ENCODE measurements at places on chromosomes 6 and 20.

GRCh38 chr6:32785781-32786533 lies 22.6 kb upstream of the HLA-DQB2 start:
- peak; percentile 31 for DNase-seq

GRCh38 chr20:25533920-25534700 lies 51.2 kb downstream of the NINL start:
- no peak for DNase-seq

- no peak for DNase-seq
Measured at GRCh38 chr6:47679322-47679906, 19.0 kb upstream of the ADGRF4 start.

GRCh38 chr6:17907406-17908229 lies 79.8 kb downstream of the KIF13A start:
- DNase-seq = no peak

DNA sequence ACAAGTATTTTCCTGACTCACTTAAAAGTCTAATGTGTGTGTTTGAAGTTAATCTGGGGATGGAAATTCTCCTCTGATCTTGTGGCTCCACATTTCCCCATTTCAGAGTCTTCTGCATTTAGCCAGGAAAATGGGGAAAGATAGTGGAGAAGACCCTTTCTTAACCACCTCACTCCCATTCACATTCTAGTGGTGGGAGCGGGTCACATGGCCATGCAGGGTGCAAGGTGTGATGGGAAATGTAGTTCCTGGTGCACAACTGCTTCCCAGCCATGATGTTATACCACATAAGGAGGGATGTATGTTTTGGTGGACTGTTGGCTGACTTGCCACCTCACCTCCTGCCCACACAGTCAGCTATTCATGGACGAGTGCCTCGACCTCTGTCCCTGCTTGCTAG lies 61.8 kb downstream of the BANF2 start:
- peak; percentile 33 for DNase-seq

GRCh38 chr20:20959031-20959755 lies 147.0 kb downstream of the LINC00237 start:
- DNase-seq = no peak

- DNase-seq = no peak
Measured at GRCh38 chr20:33370291-33370690, 31.0 kb downstream of the CDK5RAP1 start.

GRCh38 chr6:105485456-105485855 lies 82.6 kb upstream of the PREP start:
- DNase-seq = no peak

DNA sequence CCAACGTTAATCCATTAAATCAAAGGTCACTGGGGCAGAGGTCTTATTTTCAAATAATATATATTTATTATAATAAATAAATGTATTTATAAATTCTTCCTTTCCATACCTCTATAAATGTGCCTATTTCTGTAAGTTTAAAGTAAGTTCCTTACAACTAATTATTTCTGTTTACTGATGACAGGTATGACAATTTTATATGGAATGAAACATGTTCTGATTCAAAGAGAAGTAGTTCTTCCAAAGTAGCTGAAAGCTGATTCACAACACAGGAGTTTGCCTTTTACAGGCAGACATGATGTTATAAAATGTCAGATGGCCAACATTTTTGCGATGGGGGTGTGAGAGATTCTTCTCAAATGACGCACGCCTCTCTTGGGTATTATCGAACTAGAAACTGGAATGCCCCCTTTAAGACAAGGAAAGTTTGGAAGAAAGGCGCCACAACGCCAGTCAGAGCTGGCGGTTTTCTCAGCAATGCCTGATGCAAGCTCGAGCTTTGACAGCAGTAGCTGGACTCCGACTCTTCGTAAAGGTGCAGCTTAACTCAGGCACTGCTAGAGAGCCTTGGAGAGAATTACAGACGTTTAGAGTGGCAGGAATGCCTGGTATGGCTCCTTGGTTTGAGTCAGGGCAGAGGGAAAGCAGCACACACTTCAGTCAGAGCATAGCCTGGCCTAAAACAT lies 92.1 kb downstream of the FOXC1 start:
- no peak for DNase-seq

DNA sequence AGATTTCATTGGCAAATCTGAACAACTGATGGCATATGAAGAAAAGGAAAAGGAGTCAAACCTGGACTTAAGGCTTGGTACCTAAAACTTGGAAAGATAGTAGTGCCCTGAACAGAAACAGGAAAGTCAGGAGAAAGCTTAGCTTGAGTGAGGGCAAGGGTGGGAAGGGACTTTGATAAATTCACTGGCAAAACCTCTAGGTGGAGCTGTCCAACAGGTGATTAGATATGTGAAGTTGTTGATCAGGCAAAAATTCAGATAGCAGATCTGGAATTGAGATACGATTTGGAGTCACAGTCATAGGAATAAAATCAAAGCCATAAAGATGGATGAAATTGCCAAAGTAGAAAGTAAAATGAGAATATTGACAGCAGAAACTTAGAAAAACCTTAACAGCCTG lies 16.1 kb upstream of the ZNF292 start:
- DNase-seq = peak; percentile 24

DNA sequence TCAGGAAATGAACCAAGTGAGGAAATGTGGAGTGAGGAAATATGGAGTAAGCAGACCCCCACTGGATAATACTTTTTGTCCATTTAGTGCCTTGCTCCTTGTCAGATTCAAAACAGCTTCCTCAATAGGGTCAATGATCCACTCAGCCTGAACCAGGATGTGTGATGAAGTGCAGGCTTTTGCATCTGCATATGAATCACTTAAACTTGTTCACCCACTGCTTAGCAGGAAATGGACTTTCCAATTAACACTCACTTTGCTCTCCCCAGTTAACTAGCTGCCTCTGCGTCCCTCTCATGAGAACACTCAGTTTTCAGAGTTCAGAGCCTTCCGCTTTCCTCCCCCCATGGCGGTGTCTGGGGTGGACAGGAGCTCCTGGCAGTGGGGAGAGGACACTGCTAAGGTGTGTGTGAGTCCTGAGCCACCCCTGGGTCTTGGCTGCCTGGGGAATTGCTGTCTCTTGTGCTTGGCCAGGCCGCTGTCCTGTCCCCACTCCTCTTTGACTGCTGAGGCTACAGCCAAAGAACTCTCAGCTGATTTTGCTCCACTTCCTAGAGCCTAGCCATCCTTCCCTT lies 621.8 kb downstream of the CDH26 start:
- DNase-seq = no peak

DNA sequence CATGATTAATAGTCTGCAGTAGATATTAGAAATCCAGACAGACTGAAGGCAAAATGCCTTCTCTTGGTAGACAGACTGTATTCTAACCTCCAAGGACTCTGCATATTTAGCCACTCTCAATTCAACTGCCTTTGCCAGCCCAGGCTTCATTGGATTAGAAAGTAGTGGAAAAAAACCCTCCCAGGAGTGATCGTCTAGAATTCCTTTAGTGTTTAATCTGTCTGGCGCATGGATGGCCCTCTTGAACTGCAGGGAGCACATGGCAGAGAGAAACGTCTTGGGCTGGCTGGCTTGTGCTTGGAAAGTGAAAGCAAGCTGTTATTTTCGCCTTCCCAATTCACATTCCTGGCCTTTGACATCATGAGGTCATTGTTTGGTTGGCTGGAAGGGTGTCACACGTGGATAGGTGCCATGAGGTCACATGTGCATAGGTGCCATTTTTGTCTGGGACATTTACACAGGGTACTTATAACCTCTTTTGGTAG lies 30.9 kb upstream of the NEDD9 start:
- DNase-seq = no peak

DNA sequence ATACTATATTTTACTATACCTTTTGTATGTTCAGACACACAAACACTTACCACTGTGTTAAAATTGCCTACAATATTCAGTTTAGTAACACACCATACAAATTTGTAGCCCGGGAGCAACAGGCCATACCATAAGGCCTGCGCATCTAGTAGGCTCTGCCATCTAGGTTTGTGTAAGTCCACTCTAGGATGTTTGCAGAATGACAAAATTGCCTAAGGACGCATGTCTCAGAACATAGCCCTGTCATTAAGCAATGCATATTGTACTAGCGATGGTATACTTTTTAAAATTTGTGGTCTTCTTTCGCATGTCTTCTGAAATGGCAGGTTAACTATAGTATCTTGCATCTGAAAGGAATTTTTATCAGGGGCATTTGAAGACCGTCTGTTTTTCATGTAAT lies 26.6 kb upstream of the MAP7 start:
- DNase-seq = no peak

DNA sequence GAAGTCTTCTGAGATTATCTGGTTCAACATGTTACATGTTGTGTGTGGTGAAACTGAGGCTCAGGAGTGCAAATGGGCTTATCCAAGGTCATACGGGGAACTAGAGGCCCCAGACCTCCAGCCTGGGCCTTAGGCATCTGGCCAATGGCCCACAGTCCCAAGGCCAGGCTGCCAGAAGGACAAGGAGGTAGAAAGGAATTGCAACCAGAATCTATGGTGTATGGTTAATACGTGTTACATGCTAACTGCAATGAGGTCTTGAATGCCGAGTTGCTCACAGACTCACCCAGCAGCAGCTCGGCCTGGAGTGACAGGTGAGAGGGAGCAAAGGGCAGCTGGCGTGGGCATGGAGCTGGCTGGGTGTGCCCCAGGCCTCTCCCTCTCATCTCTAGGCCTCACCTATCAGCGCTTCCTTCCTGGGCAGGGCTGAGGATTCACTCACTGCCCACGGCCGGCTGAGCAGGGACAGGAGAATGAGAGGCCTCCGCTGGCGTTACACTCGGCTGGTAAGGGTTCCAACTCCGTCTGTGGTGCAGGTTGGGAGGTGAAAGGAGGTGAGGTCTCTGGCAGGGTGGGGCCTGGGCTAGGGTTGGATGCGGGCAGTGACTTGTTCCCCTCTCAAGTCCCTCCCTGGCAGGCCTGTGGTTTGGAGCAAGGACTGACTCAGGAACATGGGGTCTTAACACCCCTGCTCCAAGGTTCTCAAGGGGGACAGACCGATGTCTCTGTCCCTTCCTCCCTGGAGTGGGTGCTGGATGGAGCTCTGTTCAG lies at the start of gene TLDC2:
Gene TLDC2, plus strand, starts transcription at position 437 of the 771 bp plus-strand sequence. Its CDS starts 37 bp downstream, at position 474.
- no peak for DNase-seq

- no peak for DNase-seq
Measured at GRCh38 chr6:110394409-110394808, 21.0 kb downstream of the DDO start.

GRCh38 chr6:3617681-3618311 lies 133.7 kb downstream of the PXDC1 start:
- no peak for DNase-seq

DNA sequence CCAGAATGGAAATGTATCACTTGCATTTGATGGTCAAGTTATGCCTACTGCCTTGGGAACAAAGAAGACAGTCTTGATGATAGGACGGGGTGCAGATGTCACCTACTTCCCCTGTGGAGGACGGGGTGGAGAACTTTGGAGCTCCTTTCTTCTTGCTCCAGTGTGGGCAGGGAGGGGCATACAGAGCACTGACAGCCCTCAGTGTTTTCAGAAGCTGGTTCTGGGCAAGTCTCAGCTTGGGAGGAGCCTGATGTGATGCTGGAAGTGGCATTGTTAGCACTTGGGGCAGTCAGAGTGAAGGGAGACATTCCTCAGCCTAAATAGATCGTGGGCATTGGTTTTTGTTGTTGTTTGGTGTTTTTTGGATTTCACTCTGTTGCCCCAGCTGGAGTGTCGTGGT lies 59.7 kb downstream of the SYNJ2 start:
- no peak for DNase-seq

GRCh38 chr6:12114055-12114503 lies 102.0 kb downstream of the HIVEP1 start:
- no peak for DNase-seq

GRCh38 chr6:160930547-160931377 lies 60.8 kb upstream of the MAP3K4 start:
- peak; percentile 75 for DNase-seq

Measured in BE2C (cell line).